ENCODE measurements at places on chromosomes 7 and 10.
A peak's percentile ranks its signal among the peaks of the same experiment; 100 is the strongest.

DNA sequence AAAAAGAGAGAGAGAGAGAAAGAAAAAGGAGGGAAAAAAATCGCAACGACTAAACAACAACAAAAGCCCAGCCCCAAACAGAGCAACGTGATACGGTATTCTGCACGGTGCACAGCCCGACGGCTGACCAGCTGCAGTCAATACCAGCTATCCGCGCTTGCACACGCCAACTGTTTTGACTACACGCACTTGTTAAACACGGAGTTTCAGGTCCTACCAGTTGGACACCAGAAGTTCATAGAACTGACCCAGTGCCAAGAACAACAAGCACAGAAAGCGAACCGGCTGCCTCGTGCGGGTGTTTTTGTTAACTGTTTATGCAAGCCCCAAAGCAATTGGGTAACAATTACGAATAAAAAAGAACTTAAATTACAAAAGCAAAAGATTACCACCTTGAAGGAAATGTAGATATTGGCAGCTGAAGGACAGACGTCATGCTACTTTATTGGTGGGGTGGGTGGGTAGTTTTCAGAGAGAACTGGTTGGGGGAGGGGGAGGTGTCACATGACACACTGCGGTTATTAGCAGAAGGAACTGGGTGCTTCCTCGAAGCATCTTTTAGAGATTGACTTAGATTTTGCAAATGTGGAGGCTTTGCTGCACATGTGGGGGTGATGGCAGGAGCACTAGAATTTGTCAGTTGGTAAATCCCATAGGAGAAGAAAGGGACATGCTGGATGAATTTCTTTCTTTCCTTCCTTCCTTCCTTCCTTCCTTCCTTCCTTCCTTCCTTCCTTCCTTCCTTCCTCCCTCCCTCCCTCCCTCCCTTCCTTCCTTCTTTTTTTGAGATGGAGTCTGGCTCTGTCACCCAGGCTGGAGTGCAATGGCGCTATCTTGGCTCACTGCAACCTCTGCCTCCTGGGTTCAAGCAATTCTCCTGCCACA is 110.6 kb upstream of the EFCAB10 start:
- H3K4me1 ChIP-seq, result no peaks in the 10 kb centered on the region
- DNase-seq, result peak; percentile 77
- H3K4me3 ChIP-seq, result peak overlapping the region; percentile 51
- no peaks in the 10 kb centered on the region for H3K27me3 ChIP-seq

- H3K36me3 ChIP-seq, result no peaks in the 10 kb centered on the region
- H3K27ac ChIP-seq, result no peak overlapping the region
- H3K27me3 ChIP-seq, result no peaks in the 10 kb centered on the region
- no peak overlapping the region for H3K4me3 ChIP-seq
Measured at GRCh38 chr7:19353180-19353579, 208.0 kb upstream of the FERD3L start.

DNA sequence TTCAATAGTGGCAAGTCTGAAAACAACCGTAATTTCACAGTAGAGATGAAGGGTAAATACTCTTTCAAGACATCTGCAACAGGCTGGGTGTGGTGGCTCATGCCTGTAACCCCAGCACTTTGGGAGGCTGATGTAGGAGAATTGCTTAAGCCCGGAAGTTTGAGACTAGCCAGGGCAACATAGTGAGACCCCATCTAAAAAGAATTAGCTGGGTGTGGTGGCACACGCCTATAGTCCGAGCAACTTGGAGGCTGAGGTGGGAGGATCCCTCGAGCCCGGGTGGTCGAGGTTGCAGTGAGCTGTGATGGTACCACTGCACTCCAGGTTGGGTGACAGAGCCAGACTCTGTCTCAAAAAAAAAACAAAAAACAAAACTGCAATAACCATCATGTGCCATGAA is 71.8 kb downstream of the PFKFB3 start:
- H3K27ac ChIP-seq, result peak overlapping the region; percentile 84
- peaks cover 41% of the 10 kb centered on the region for H3K4me1 ChIP-seq
- no peaks in the 10 kb centered on the region for H3K36me3 ChIP-seq
- no peaks in the 10 kb centered on the region for H3K27me3 ChIP-seq
- no peak for DNase-seq

GRCh38 chr10:102133373-102134195 is 744 bp downstream of the PPRC1 start:
- H3K4me1 ChIP-seq, result peaks cover 41% of the 10 kb centered on the region
- no peaks in the 10 kb centered on the region for H3K27me3 ChIP-seq
- H3K36me3 ChIP-seq, result peaks cover 11% of the 10 kb centered on the region
- DNase-seq, result peak; percentile 82

DNA sequence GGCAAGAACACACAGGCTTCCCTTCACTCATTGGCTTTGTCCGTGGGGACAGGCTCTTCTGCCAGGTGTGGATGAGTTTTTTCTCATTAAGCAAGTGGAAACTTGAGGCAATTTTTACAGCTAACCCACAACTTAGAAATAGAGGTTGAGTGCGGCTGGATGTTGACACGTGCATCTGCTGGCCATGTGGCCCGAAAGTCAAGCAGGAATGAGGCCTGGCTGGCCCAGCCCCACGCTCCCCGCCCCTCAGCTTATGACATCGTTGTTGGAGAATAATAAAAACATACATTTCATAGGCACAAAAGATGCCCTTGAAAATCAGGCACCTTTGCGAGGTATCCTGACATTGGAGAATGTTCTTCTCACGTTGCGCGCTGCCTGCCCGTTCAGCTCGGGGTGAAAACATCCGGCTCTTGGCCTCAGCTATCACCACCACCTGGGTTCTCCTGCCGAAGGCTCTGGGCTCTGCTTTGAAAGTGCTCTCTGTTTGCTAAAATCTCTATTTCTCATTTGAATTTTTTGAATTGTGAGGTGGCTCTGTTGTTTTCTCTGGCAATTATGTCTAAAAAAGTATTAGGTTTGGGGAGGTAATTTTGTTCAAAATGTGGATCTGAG is 310.7 kb downstream of the WDR37 start:
- no peaks in the 10 kb centered on the region for H3K36me3 ChIP-seq
- DNase-seq, result no peak
- H3K4me1 ChIP-seq, result no peaks in the 10 kb centered on the region
- H3K27me3 ChIP-seq, result peaks cover 33% of the 10 kb centered on the region
- no peak overlapping the region for H3K4me3 ChIP-seq
